Activated T-helper 1 cell treated with anti-CD3 and anti-CD28 coated beads, Interleukin-12 subunit alpha, Interleukin-12 subunit beta, Interleukin-2, Interleukin-4 antibody, amounts not matched to agents 30 ng/mL and 10 ng/mL and 1 ng/mL, durations not matched to agents 14 hours and 24 hours and 36 hours (primary cell): ENCODE measurements at places on chromosomes 4 and X. TPM values are rescaled to one million over a fixed set of nuclear protein-coding genes. Genes with fewer than 3 reads are reported as not detected.

- no peak overlapping the region for H3K4me3 ChIP-seq
- no peaks in the 10 kb centered on the region for H3K27me3 ChIP-seq
- no peaks in the 10 kb centered on the region for H3K4me1 ChIP-seq
- no peak overlapping the region for H3K27ac ChIP-seq
- no peak for DNase-seq
- H3K36me3 ChIP-seq: no peaks in the 10 kb centered on the region
Observed at GRCh38 chr4:110854021-110854678, 231.3 kb upstream of the PITX2 start.

- H3K36me3 ChIP-seq: no peaks in the 10 kb centered on the region
- H3K4me1 ChIP-seq: no peaks in the 10 kb centered on the region
- H3K27me3 ChIP-seq: no peaks in the 10 kb centered on the region
Observed at GRCh38 chrX:115373308-115373707, 83.8 kb downstream of the LUZP4 start.

Gene MYOZ2
- not detected in 2 replicates for total RNA-seq

DNA sequence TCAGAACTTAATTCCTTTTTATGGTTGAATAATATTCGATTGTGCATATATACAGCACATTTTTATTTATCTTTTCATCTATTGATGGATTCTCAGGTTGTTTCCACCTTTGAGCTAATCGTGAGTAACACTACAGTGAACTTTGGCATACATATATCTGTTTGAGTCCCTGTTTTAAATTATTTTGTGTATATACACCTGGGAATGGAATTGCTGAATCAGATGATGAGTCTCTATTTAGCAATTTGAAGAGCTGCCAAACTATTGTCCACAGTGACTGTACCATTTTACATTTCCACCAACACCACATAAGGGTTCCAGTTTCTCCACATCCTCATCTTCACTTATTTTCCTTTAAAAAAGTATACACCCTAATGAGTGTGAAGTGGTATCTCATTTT is 166.2 kb upstream of the FGF13 start:
- H3K27me3 ChIP-seq: no peaks in the 10 kb centered on the region
- H3K4me3 ChIP-seq: no peak overlapping the region
- no peaks in the 10 kb centered on the region for H3K36me3 ChIP-seq
- H3K4me1 ChIP-seq: no peaks in the 10 kb centered on the region
- H3K27ac ChIP-seq: no peak overlapping the region

- DNase-seq: no peak
- H3K27ac ChIP-seq: no peak overlapping the region
- H3K4me1 ChIP-seq: no peaks in the 10 kb centered on the region
- peaks cover 2% of the 10 kb centered on the region for H3K27me3 ChIP-seq
- no peaks in the 10 kb centered on the region for H3K36me3 ChIP-seq
Observed at GRCh38 chr4:55004831-55005230, 120.6 kb downstream of the KDR start.

Gene XPNPEP2
- total RNA-seq: 0.16 and 0.24 TPM in 2 replicates

GRCh38 chrX:37796805-37797204 is 16.9 kb downstream of the CYBB start:
- no peaks in the 10 kb centered on the region for H3K36me3 ChIP-seq
- no peak overlapping the region for H3K27ac ChIP-seq

- H3K27me3 ChIP-seq: no peaks in the 10 kb centered on the region
- H3K4me3 ChIP-seq: no peak overlapping the region
- no peak overlapping the region for H3K27ac ChIP-seq
- DNase-seq: no peak
- no peaks in the 10 kb centered on the region for H3K36me3 ChIP-seq
Observed at GRCh38 chrX:135489542-135489941, 30.9 kb upstream of the INTS6L start.

- peaks cover 5% of the 10 kb centered on the region for H3K36me3 ChIP-seq
- H3K27me3 ChIP-seq: no peaks in the 10 kb centered on the region
- no peak overlapping the region for H3K4me3 ChIP-seq
- peak overlapping the region; percentile 76 for H3K27ac ChIP-seq
Observed at GRCh38 chr4:81652069-81652478, 180.4 kb upstream of the RASGEF1B start.

Gene LAS1L
- total RNA-seq: 62.5 and 65.1 TPM in 2 replicates

DNA sequence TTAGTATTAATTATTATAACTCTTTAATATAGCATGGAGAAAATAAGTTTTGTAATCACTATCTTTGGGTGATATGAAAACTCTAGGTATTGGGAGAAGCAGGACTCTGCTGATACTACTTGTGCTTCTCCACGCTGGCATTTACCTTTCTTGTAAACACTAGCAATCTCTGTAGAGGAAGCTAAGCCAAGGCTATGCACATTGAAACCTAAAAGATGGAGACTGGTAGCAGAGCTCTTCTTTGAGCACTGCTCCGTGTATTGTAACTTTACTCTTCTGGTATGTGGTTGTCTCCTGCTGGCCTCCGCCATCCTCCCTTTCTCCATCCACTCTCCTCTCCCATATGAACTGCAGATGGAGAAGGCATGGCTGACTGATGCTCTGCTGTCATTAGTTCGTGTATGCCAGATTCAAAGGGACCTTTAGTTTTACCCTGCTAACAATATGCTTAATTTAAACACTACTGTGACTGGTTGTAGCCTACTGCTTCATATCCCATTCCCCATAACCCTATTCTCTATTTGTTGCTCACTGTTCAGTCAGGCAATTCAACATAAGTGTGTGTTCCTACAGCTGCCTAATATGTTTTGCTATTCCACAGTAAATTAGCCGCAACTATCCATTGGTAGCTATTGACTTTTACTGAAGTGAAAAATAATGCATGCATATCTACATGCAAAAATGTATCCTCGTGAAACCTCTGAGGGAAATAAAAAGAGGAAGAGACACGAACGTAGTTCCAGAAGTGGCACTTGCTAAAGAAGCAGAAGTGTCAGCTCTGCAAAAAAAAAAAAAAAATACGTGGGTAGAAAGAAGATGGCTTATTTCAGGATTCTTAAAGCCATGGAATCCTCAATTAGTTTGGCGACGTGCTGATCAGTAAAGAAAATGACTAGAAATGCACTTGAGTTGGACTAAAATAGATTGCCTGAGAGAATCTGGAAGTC is 55.6 kb upstream of the CCSER1 start:
- DNase-seq: no peak
- H3K4me3 ChIP-seq: no peak overlapping the region
- no peaks in the 10 kb centered on the region for H3K4me1 ChIP-seq
- peaks cover 5% of the 10 kb centered on the region for H3K27me3 ChIP-seq
- no peaks in the 10 kb centered on the region for H3K36me3 ChIP-seq
- no peak overlapping the region for H3K27ac ChIP-seq

DNA sequence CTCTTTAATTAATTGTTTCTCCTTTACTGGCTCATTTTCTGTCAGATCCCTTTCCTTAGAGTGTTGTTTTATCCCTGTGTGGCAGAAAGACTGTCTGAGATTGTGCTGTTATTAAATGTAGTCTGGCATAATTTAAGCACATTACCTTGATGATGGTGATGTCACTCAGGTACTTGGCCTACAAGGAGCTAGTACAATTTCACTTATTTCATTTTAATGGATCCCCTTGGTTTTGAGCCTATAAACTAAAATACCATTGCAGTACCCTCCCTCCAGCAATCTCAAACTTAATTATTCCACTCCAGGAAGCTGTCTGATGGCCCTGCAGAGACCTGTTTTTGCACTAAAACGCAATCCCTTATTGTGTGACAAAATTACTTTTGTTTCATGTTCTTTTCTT is 968.6 kb downstream of the ADGRL3 start:
- no peak overlapping the region for H3K4me3 ChIP-seq
- no peaks in the 10 kb centered on the region for H3K27me3 ChIP-seq
- H3K4me1 ChIP-seq: no peaks in the 10 kb centered on the region
- no peak overlapping the region for H3K27ac ChIP-seq
- no peaks in the 10 kb centered on the region for H3K36me3 ChIP-seq

Gene SCFD2
- total RNA-seq: 39.4 and 40.5 TPM in 2 replicates

Gene SH3RF1
- 0.49 and 0.69 TPM in 2 replicates for total RNA-seq

Gene CBR4
- total RNA-seq: 18.9 and 20.9 TPM in 2 replicates

- no peaks in the 10 kb centered on the region for H3K27me3 ChIP-seq
- DNase-seq: no peak
- no peaks in the 10 kb centered on the region for H3K36me3 ChIP-seq
Observed at GRCh38 chr4:120316416-120316815, 249.8 kb upstream of the MAD2L1 start.

Gene NR3C2
- 0.24 and 0.29 TPM in 2 replicates for total RNA-seq

Gene YIPF7
- total RNA-seq: not detected in 2 replicates

Gene SHOX
- total RNA-seq: not detected in 2 replicates

- no peak for DNase-seq
- H3K36me3 ChIP-seq: peaks cover 1% of the 10 kb centered on the region
- no peaks in the 10 kb centered on the region for H3K27me3 ChIP-seq
- no peak overlapping the region for H3K27ac ChIP-seq
Observed at GRCh38 chrX:110210417-110211139, 107.3 kb downstream of the AMMECR1 start.

Gene MAGEE2
- not detected in 2 replicates for total RNA-seq

DNA sequence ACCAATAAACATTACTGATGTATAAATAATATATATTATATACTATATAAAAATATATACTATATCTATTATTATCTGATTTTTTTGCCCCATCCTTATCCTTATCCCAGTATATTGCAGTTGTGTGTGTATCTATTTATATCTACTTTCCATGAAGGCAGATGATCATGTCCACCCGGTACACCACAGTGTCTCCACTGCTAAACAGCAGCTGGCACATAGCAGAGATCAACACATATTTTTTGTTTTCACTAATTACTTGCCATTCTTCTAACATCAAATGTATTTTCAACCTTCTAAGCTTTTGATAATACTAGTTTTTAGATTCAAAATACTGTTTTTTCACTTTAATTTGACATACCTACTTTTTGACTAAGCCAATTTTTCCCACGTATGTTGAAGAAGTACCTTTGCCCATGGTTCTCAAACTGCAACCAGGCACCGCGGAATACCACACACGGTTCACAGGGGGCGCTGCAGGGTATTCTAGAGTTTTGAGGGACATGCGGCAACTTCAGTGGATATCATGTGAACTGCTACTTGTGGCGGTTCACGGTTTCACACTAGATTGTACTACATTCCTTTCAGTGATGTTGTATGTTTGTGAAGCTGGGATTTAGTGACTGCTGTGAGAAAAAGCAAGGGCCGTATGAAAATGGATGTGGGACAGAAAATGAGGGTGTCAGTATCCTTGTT is 182.5 kb upstream of the NPY2R start:
- peaks cover 2% of the 10 kb centered on the region for H3K27me3 ChIP-seq
- no peaks in the 10 kb centered on the region for H3K36me3 ChIP-seq
- H3K4me3 ChIP-seq: no peak overlapping the region
- no peak for DNase-seq

DNA sequence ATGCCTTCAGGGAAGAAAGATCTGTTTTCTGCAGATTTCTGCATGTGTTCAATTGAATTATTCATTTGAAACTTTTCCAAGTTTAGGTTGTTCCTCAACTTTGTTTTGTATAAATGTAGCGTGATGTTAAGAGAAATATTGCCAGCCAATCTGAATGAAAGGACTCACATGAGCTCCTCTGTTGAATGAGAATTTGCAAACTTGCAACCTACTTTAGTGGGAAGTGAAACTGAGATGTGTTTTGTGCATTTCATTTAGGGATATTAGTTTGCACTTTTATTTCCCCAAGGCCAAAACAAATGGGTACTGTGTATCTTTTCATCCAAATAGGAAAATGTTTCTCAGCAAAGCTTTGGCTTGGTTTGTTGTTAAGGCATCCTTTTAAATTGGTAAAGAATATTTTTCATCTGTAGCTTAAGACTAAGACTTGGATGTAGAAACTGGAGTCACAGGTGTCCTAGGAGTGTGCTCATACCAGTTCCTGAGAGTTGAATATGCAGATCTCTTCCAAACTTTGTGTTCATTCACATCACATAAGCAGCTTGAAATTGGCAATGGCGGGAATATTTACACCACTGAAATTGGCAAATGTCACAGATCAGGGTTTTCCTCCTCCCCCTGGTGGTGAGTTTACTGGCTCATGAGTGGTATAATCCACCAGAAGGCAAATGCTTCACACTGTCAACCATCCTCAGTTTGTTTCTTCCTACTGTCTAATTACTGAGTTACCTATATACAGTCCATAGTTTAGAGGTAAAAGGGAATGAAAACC is 193.6 kb upstream of the BANK1 start:
- no peak overlapping the region for H3K27ac ChIP-seq
- no peaks in the 10 kb centered on the region for H3K36me3 ChIP-seq
- H3K4me3 ChIP-seq: no peak overlapping the region
- H3K4me1 ChIP-seq: peaks cover 12% of the 10 kb centered on the region
